ENCODE measurements at places on chromosomes 11 and 22.

DNA sequence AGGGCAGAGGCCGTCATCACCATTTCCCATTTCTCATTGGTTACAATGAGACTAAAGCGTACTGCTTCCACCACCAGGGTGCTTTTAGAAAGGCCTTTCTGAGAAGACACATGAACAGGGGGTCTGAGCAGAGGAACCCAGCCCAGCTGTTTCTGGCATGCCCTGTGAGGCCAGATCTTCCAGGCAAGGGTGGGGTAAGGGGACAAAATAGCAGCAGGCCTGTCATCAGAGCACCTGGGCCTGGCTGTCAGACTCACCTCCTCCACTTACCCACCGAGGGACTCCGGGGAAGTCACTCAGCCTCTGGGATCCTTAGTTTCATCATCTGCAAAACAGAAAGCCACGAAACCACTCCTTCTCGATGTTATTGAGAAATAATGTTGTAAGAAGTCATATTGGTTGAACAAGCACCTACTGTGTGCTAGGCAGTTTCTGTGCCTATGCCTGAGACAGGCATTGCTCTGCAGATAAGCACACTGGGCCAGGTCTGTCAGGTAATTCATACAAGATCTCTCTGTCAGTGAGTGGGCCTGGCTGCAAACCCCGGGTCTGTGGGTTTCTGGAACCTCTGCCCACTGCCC, 8.8 kb upstream of the WNT11 start:
- no peak for DNase-seq

DNA sequence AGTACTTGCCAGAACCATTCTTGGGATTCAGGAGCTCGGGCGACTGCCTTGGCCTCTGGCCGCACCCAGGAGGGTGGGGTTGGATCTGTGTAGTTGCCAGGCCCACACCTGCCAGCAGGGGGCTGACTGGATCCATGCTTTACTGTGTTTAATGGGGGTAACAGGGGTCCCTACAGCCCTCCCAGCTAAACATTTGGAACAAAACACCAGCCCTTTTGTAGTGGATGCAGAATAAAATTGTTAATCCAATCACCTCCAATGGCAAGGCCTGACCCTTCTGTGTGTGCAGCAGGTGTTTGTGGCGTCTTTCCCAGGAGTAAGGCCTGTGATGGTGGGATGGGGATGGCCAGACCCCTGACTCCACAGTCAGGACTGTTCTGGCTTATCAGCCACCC, 22.5 kb downstream of the SUN2 start:
- no peak for DNase-seq

- DNase-seq: no peak
Measured at GRCh38 chr11:115925568-115926090, 421.4 kb upstream of the CADM1 start.

DNA sequence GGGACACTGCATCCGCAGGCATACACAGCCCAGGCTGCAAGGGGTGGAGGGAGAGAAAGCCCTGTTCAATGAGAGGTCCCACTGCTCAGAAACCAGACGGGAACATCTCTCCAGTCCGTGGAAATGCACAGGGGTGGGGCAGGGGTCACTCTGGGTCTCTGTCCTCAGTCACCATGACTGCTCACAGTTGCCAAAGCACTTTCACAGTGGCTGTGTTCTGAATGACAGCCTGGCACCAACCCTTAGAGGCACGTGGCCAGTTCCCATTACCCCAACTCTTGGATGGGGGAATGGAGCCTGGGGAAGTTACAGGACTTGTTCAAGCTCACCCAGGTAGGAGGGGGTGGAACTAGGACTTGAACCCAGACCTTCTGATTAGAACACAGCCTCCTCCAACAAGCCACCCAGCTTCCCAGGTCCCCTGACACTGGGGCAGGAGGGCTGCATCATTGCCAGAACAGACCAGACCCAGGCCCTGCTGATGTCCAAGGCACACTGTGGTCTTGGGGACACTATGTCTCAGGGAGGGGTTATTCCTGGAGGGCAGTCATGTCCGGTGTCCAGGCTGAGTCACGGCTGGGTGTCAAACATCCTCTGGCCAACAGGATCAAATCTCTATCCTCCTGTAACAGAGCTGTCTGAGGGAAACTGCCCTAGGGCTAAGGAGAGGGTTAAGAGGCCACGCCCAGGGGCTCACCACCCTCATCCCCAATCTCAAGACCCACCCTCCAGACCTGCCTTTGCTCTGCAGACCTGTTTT, 8.2 kb downstream of the ZNF70 start:
- no peak for DNase-seq

GRCh38 chr22:19492504-19493174, 12.9 kb downstream of the CDC45 start:
- no peak for DNase-seq

DNA sequence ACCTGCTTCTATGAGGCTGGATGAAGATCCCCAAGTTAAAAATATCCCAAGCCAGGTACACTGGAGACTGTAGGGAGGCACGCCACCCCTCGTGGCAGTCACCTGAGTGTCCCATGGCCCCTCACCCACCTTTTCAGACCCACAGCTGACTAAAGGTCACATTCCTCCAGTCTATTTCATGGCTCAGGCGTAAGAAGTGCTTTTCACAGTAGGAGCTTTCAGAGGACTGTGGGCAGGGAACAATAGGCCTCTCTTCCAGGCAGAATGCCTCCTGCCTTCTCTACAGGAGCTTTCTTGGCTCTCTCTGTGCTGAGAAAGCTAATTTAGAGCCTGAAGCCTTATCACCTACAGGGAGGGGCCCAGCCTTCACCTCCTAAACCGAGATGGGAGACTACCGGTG, 73.8 kb downstream of the C11orf58 start:
- no peak for DNase-seq

DNA sequence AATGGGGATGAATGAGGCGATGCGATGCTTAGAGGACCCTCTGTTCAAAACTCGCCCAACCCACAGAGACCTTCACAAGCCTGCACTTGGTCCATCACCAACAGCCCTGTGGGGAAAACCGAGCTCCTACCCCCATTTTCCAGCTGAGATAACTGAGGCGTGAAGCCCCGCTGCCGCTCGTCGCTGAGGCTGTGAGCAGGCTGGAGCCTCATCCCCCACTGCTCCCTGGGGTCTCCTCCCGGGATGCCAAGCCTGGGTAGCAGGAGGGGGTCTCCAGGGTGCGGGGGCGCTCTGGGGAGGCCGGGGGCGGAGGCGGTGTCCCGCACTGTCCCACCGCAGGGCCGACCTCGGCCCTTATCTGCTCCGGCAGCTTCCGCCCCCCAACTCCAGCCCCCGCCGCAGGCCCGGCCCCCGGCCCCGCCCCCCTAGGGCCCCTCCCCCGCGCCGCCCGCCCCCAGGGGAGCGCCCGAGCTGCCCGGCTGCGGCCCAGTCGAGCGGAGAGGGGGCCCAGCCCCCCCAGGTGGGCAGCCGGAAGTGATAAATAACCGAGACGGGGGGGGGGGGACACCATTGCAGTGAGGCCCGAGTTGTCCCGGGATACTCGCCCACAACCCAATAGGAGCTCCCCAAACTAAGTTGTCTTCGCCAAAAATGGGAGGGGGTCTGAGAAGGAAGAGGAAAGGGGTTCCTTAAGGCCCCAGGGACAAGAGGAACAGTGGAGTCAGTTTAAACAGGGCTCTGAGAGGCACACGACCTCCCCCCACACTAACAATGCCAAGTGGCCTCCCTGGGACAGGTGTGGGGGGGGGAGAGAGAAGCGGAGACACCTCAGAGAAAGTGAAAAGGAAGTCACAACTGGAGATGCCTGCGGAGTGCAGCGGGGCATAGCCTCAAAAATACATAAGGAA, 8.3 kb upstream of the SLC39A13 start:
- DNase-seq: peak; percentile 26

- DNase-seq: no peak
Measured at GRCh38 chr11:132466983-132467382, 1065.3 kb downstream of the OPCML start.

DNA sequence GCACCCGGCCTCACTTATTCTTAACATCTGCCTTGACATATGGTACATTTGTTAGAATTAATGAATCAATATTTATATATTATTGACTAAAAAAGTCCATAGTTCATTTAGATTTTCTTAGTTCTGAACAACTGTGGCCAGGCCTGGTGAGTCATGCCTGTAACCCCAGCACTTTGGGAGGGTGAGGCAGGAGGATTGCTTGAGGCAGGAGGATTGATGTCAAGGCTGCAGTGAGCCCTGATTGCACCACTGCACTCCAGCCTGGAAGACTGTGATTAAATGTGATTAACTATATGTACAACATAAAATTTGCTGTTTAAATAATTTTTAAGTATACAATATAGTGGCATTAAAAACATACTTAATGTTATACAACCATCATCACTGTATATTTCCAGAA, 5.6 kb downstream of the UVRAG start:
- DNase-seq: no peak

DNA sequence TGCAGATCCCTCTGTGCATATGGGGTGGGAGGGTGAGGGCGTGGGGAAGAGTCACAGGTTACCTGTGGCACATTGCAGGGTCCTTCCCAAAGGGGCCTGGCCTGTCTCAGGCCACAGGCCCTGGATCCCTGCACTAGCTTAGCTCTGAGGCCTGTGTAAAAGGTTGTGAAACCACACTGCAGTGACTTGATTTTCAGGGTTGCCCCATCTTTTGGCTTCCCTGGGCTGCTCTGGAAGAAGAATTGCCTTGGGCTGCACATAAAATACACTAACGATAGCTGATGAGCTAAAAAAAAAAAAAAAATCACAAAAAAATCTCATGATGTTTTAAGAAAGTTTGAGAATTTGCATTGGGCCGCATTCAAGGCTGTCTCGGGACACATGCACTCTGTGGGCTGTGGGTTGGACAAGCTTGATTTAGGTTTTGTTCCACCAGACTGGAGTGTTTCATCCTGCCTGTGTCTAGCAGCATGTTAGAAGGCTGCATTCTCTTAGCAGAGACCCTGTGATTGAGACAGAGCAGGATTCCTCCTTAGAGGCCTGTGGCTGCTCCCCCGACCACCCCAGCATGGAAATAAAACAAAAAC, 35.9 kb upstream of the TREH start:
- DNase-seq: no peak

GRCh38 chr11:46315783-46316563, 31.3 kb upstream of the DGKZ start:
- DNase-seq: no peak

- DNase-seq: no peak
Measured at GRCh38 chr11:131584785-131585592, 214.6 kb downstream of the NTM start.

GRCh38 chr11:65692367-65692766, 19.7 kb upstream of the KAT5 start:
- DNase-seq: no peak

Measured in stimulated activated CD8-positive, alpha-beta memory T cell treated with anti-CD3 and anti-CD28 coated beads, Interleukin-15, amount 100 ng/mL, for 4 hours (primary cell).